ENCODE measurements at places on chromosomes 3 and 15.

DNA sequence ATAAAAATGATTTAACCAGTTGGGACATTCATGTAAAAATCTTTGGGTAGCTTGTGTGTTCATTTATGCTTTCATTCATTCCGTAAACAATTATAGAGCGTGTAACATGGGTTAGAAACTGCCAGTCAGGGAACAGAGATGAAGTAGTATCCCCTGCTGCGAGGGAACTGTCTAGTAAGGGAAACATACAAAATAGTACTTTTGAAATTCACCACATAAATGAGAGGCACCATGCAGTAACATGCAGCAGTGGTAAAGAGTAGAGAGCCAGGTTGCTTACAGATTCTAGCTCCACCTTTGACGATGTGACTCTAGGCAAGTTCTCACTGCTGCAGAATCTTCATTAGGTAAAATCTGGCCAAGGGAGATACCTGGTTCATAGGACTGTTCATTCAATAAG is 938 bp downstream of the DZIP3 start:
- no peak for DNase-seq

- DNase-seq = no peak
Measured at GRCh38 chr3:129528589-129529100, at the start of gene RHO. TSS of gene RHO (plus strand) at chr3:129528639. CDS start at chr3:129528734, 95 bp downstream.

DNA sequence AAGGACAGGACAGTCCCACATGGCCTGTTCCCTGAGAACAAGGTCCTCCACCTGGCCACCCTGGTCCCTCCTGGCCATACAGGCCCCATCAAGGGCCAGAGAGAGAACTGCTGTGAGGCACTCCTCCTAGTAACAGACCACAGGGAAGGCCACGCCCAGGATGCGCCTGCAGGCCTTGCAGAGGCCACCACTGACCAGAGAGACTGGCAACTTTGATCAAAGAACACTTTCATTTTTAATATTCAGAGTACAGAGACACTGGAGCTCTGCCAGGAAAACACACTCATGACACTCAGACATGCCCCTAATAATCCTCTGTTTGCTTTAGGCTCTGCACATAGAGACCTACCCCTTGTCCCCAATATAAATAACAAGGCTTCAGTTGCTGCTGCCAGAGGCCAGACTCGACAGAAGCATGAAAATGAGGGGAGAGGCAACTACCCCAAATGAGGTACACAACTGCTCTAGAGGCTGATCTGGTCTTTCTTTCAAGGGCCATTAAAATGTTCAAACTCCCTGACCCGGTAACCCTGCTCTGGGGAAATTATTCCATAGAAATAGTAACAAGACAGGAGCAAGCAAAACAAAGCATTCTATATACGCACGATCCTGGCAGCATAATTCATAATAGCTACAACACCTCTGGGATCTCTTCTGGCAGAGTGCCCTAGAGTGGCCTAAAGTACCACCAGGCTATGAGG is 44.8 kb downstream of the CCDC12 start:
- no peak for DNase-seq

- DNase-seq = no peak
Measured at GRCh38 chr15:39128746-39129145, 452.1 kb upstream of the THBS1 start.

- no peak for DNase-seq
Measured at GRCh38 chr3:155441506-155441905, 148.0 kb upstream of the STRIT1 start.

- DNase-seq = no peak
Measured at GRCh38 chr15:67224889-67225288, 29.6 kb downstream of the AAGAB start.

DNA sequence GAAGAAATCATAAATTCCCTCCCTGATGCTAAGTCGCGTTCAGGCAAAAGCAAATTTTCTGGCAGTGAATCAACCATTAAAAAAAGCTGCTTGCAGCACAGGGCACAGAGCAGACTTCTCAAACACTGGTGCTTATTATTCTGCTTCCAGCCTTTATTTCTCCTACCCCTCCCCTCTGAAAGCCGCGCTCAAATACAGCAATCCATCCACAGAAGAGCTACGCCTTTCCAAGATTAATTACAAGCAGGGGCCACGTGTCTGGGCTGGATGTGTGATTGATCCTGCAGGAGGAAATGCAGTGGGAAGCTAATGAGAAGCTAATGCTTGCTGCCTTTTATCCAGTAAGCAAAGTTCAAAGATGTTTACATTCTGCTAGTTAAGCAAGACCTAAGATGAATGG is 134.9 kb upstream of the TOPAZ1 start:
- DNase-seq = no peak

- DNase-seq = no peak
Measured at GRCh38 chr3:190519886-190520285, 6.0 kb downstream of the IL1RAP start.

- DNase-seq = no peak
Measured at GRCh38 chr15:61115679-61116078, 113.4 kb downstream of the RORA start.

GRCh38 chr3:67376416-67376815 is 278.0 kb downstream of the SUCLG2 start:
- DNase-seq = no peak

DNA sequence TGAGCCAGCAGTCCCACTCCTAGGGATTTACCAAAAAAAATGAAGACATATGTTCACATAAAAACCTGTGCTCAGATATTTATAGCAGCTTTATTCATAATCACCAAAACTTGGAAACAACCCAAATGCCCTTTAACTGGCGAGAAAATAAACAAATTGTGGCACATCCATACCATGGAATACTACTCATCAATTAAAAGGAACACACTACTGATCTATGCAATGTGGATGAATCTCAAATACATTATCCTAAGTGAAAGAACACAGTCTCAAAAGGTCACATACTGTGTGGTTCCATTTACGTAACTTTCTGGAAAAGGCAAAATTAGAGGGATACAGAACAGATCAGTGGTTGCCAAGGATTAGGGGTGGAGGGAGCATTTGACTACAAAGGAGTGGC is 394.5 kb downstream of the SHQ1 start:
- DNase-seq = no peak

- no peak for DNase-seq
Measured at GRCh38 chr3:188901671-188902287, 270.0 kb upstream of the TPRG1 start.

- DNase-seq = no peak
Measured at GRCh38 chr3:96760956-96761355, 53.4 kb upstream of the EPHA6 start.

DNA sequence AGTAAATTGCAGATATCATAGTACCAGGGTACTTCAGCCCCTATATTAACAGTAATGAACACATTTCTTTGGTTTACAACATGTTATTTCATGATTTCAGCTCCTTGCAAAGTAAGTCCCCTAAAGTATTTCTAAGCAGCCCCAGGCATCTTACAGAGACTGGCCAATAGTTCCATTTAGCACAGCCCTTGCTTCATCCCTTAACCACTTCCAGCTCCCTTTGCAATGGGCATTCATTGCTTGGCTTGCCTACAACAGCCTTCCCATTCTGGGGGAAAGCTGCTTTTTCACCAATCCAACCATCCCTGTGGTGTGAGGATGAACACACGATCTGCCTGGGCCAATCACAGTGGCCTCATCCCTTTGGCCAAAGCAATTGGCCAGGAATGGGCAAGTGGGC is 67.2 kb upstream of the XCR1 start:
- no peak for DNase-seq

- DNase-seq = peak; percentile 73
Measured at GRCh38 chr15:82647835-82648256, 683 bp upstream of the CPEB1 start.

GRCh38 chr3:59839810-59840515 is 790.1 kb upstream of the CFAP20DC start:
- no peak for DNase-seq

DNA sequence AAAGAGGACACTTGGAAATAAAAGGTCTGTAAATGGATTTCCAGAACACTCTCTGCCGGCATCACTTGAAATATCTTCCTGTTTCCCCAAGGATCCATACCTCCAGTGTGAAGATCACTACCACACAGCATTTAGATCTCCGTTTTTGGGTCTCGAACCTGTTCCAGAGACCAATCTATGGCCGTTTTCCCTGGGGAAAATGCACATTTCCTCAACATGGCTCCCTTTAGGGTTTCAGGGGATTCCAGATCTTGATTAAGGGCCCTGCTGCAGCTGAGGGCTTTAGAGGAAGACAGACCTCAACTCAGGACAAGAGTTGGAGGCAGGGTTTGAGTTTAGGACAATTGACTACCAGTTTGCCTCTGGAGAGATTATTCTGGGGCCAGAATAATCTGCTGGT is 2.1 kb downstream of the CTSH start:
- no peak for DNase-seq

- no peak for DNase-seq
Measured at GRCh38 chr3:12809001-12809400, 12.5 kb downstream of the CAND2 start.

GRCh38 chr3:3170998-3171397 is 8.5 kb downstream of the CRBN start:
- no peak for DNase-seq

DNA sequence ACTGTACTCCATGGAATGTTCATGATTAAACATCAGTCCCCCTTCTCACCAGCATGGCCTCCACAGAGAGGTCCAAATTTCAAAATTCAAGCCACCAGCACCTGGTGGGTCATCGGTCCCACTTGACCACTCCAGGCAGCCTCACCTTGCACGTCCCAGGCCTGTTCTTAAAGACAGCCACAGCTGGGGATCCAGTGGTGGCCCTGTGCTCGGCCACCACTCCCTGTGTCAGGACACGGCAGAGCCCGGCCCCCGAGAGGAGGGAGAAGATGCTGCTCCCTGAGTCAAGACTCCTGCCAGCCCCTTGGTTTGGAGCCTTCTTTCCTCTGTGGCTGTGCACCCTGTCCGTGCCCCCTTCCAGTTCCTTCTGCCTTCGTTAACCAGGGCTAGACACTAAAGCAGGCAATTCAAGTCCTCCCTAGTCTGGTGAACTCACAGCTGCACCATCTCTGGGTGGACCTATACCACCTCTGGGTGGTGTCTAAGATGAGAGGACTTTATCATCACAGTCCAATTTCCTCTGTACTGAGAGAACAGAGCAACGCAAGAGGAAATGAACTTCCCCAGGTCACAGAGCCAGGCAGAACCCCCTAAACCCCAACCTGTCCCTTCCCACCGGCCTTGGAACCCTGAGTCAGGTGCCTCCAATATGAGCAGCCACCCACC is 97.1 kb downstream of the MEGF11 start:
- DNase-seq = no peak

GRCh38 chr3:127450331-127450730 is 140.2 kb downstream of the TPRA1 start:
- DNase-seq = peak; percentile 14

- DNase-seq = no peak
Measured at GRCh38 chr3:126490619-126491018, 14.9 kb upstream of the ZXDC start.

- peak; percentile 90 for DNase-seq
Measured at GRCh38 chr15:38564557-38565286, at the start of gene RASGRP1. TSS of gene RASGRP1 (minus strand) at chr15:38564814. CDS start at chr15:38564628, 186 bp downstream.

DNA sequence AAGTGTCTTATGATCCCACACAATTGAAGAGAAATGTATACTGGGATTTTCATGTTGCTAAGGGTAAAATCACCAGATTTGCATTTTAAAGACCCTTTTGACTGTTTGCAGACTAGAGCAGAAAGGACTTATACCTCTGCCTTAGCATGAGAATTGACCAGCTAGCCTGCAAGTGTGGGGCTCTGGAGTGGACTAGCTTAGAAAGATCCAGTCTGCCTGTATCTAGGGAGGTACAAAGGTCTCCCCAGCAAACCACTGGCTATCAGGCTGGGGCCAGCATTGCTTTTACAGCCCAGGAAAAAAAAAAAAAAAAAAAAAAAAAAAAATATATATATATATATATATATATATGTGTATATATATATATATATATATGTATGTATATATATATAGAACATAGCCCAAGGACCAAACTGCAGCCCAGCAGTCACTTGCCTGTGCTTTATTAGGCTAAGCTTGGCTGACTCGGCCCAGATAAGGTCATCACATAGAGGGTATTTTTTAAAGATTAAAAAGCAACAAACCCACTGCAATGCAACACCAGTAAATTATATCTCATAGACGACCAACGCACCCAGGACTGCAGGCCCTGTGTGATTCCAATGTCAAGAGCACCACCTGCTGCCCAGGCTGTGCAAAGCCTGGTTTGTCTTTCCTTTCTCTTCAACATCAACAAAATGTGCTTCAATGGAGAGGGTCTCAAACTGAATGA is 63.7 kb downstream of the DCLK3 start:
- DNase-seq = peak; percentile 38

- no peak for DNase-seq
Measured at GRCh38 chr3:52707585-52707984, 1.7 kb downstream of the SPCS1 start.

DNA sequence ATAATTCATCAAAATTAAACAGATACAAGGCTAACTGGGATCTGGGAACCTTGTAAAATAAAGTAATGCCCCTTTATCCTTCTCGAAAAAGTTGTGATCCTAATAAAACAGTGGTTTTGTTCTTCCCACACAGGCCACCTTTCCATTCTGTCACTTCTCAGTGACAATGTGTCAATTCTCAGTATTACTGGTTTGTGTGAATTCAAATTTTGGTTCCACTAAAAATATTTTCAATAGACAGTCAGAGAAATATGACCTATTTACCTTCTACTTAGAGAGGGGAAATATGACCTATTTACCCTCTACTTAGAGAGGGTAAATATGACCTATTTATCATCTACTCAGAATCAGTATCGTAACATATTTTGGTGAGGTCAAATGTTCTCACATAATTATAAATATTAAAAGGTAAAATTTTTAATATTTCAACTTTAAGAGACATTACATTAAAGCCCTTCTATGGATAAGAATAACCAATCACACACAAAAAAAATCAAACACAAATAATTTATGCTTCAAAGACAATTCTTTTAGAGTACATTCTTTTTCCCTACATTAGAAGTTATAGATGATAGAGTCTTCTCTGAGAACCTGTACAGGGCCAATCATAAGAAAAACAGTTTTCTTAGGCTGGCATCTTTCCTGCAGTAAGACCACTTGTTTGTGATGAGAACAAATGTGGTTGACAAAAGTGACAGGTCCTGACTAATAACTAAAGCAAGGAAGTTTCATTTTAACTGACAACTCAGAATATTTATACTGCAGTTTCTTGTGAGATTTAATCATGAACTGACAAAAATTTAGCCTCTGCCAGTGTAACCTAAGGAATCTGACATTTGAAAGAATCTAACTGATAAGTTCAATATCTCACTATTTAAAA is 323.3 kb downstream of the DIPK2A start:
- no peak for DNase-seq

DNA sequence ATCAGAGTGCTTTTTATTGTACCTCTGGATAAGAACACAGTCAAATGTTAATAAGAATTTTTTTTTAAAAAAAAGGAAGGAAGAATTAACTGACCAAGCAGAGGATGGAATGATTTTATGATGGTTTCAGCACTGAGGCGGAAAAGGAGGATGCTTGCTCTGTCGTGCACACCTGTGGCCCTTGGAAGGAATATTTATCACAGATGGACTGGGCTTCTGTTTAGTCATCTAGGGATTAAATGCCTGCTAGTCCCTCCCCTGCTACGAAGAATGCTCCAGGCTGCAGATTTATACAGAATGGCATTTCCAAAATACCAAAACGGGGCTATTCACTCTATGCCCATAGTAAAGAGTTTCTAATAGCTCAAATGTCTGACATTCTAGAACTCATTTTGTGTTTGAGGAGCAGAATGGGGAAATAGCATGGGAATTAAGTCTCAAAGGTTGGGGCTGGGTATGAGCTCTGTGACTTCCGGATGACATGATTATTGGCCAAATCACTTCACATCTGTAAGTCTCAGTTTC is 92.8 kb upstream of the BCL6 start:
- no peak for DNase-seq

GRCh38 chr15:98647026-98647773 is 1.1 kb upstream of the IGF1R start:
- DNase-seq = peak; percentile 85

GRCh38 chr15:68334661-68335124 is 57.1 kb downstream of the FEM1B start:
- DNase-seq = no peak
